ENCODE measurements at places on chromosomes 11 and 22.

GRCh38 chr11:24872651-24873311, 375.9 kb downstream of the LUZP2 start:
- DNase-seq, result no peak

DNA sequence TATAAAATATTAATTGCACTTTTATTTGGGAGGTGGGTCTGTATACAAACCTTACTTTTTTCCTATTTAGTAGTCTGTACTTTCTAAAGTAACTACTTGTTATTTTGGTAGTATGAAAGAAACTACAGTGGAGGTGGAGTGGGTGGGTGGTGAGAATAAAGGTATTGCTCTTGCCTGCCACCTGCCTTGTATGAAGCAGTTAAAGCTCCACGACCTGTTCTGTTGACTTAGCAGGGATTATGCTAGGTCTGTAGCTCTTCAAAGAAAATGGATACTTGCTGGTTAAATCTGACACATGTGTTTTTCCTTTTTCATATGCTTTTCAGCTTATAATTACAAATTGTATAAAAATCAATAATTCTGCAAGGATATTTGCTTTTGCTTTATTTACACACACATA, 111.9 kb downstream of the EHF start:
- DNase-seq, result no peak

DNA sequence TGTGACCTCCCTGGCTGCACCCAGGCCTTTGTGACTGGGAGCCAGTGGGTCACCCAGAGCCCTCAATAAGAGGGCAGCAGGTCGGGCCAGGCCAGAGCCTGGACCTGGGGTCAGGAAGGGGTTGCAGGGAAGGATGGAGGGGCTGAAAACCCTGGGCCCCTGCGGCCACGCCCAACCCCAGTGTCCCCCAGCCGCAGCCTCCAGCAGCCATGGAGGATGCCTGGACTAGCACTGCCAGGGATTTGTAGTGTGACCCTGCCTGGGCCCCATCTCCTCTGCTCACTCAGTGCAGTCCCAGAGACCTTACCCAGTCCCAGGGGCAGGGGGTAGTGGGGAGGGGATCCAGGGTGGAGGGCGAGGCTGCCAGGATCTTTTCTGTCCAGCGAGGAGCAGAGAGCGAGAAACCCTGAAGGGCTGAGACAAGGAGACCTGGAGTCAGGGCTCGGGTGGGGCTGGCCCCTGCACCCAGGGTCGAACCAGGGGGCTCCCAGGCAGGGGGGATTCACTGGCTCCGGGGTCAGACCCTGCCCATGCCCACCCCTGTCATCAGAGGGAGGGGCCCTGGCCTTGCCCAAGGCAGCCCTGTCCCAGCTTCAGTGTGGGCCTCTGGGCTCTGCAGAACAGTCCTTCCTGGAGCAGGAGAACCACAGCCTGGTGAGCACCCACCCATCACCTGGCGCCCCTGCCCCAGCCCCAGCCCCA, 187.5 kb downstream of the IGLL1 start:
- DNase-seq, result no peak

DNA sequence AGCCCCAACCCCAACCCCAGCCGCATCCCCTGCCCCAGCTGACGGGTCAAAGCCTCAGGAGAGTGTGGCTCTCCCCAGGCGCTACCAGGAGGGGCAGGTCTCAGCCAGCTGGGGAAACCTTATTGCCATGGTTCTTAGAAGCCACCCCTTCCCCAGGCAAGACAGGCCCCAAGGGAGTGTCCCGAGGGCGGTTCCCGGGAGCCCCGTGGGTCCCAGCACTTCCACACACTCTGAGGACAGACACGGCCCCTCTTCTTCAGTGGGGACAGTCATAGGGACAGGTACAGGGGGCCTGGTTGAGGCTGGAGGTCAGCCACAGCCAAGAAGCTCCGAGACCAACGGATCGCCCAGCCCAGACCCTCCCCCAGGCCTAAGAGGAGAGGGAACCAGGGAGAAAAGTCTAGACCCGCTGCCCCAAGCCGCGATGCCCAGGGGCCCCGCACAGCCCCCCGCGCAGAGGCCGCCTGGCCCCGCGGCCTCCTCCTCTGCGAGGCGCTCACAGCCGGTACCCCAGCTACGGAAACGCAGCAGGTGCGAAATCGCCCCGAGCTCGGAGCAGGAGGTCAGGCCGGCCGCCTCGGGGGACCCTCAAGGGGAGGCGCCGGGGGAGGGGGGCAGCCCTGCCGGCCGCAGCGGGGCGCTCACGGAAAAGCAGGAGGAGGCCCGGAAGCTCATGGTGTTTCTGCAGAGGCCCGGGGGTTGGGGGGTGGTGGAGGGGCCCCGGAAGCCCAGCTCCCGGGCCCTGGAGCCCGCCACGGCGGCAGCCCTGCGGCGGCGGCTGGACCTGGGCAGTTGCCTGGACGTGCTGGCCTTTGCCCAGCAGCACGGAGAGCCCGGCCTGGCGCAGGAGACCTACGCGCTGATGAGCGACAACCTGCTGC, 2.6 kb downstream of the KLHDC7B start:
- DNase-seq, result no peak

DNA sequence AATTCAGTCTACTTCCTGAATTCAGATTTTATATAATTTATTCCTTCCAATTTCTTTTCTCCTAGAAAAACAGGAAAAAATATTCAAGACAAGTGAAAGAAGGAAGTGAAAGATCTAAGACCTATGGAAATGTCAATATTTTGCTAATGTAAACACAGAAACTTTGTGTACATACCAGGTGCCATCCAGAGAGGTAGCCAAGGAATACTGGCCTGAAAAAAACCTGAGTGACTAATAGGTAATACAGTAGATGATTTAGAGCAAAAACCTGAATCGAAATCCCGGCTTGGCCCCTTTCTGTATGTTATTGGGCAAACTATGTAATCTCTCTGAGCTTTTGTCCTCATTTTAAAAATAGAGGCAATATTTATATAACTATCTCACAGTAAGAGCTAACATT, 59.2 kb upstream of the FSHB start:
- no peak for DNase-seq

DNA sequence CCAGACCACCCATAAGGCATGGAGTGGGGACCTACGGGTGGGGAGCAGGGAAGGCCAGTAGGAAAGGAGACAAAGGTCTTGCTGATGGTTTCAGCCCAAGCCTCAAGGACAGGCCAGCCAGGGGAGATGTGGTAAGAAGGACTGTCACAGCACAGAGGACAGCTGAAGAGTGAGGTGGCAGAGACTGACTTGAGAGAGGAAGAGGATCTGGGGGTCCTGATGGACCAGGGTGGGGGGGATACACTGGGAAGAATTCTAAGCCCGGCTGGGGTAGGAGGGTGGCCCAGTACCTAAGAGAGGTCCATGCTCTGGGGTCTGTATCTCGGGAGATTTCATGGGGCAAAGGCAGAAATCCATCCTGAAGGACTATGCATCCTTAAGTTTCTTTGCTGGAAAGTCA, 66.1 kb upstream of the THY1 start:
- no peak for DNase-seq

DNA sequence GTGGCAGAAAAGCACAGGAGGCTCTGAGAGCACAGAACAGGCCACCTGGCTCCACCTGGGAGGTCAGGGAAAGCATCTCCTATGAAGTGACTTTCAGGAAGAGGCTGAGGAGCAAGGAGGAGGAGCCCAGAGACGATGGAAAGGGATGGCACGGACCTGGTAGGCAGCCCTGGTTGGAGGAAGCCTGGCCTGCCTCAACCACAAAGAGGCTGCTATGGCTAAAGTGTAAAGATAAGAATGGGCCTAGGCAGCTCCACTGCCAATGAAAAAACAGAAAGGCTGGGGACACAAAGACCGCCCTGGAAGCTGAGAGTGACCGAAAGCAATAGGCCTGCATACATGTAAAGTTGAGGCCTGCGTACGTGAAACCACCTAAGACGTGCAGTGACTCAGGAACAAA, 31.2 kb upstream of the ETS1 start:
- no peak for DNase-seq

- no peak for DNase-seq
Observed at GRCh38 chr11:103928040-103928801, 108.2 kb upstream of the DDI1 start.

DNA sequence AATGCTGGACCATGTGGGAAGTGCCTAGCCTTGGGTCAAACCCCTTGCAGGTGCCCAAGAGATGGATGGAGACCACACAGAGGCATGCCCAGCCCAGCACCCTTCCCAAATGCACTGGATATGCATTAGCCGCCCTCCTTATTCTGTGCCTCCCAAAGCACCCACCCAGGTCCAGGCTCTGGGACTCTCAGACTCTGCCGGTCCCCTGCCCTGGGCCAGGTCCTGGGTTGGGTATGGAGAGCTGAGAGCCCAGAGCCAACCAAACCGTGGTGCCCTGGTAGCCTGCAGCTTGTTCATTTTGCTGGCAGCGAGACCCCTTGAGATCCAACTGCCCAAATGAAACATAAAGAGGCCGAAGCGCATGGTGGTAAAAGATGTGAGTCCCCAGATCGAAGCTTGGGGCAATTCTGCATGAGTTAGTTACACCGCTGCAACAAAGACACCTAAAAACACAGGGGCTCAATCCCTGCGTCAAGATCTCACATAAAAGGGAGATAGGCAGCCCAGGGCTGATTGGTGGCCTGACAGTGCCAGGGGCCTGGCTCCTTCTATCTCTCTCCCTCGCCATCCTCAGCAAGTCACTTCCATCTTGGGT, 61.5 kb downstream of the MYEOV start:
- DNase-seq, result no peak

GRCh38 chr11:34207487-34208180, 102.2 kb downstream of the NAT10 start:
- DNase-seq, result no peak

- no peak for DNase-seq
Observed at GRCh38 chr22:27660306-27660705, 141.2 kb downstream of the MN1 start.

DNA sequence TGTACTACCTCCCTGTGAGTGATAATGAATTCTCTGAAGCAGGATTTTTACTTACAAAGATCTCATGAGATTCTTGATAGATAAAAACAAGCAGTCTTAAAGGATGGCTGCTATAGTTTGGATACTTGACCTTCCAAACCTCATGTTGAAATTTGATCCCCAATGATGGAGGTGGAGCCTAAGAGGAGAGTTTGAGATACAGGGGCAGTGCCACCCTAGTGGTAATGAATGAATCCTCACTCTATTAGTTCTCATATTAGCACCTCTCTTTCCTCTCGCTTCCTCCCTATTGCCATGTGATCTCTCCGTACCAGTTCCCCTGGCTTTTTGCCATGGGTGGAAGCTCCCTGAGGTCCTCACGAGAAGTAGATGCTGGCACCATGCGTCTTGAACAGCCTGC, 37.9 kb upstream of the OR8B8 start:
- DNase-seq, result no peak

- no peak for DNase-seq
Observed at GRCh38 chr11:85590848-85591483, 36.2 kb downstream of the DLG2 start.

DNA sequence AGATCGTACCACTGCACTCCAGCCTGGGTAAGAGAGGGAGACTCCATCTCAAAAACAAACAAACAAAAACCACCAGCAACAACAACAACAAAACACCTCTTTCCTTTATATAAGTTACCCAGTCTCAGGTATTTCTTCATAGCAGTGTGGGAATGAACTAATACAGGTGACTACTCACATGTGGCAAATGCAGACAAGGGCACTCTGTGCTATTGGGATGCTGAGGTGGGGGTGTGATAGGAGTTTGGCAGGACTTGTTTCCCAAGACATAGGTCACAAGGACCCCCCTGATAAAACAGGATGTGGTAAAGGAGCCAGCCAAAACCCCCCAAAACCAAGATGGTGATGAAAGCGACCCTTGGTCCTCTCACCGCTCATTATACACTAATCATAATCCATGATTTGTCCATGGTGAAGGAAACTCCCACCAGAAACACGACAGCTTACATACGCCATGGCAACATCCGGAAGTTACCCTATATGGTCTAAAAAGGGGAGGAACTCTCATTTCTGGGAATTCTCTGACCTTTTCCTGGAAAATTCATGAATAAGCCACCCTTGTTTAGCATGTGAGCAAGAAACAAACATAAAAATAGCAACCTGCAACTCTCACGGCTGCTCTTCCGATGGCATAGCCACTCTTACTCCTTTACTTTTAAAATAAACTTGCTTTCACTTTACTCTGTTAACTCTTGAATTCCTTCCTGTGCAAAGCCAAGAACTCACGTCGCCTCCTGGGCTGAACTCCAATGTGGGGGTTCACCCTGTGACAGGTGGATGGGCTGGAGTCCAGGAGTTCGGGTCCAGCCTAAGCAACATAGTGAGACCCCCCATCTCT, 18.8 kb upstream of the INCENP start:
- no peak for DNase-seq

DNA sequence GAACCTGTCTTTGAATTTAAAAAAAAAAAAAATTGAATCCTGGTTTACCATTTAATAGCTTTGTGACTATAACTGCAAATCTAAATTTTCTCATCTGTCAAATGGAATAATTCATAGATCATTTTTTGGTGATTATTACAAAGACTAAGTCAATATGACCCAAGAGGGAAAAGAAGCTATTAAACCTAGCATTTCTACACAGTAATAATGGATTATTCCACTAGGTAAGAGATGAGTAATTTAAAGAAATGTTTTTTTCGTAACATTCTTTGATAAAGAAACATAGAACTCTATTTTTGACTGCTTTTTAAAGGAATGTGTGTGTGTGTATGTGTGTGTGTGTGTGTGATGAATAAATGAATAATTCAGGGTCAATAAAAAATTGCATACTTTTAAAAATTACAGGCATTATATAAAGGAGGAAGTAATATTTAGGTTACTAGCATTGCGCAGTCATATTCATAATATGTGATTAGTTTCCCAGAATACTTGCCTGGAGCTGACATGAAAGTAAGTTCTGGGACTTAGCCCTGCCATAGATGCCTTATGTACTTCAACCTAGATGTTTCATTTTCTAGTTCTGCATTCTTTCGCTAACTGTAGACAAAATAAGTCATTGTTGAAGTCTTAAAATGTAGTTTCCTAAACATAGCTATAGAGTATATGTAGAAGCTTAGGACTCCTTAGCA, 72.9 kb downstream of the TMEM135 start:
- no peak for DNase-seq

DNA sequence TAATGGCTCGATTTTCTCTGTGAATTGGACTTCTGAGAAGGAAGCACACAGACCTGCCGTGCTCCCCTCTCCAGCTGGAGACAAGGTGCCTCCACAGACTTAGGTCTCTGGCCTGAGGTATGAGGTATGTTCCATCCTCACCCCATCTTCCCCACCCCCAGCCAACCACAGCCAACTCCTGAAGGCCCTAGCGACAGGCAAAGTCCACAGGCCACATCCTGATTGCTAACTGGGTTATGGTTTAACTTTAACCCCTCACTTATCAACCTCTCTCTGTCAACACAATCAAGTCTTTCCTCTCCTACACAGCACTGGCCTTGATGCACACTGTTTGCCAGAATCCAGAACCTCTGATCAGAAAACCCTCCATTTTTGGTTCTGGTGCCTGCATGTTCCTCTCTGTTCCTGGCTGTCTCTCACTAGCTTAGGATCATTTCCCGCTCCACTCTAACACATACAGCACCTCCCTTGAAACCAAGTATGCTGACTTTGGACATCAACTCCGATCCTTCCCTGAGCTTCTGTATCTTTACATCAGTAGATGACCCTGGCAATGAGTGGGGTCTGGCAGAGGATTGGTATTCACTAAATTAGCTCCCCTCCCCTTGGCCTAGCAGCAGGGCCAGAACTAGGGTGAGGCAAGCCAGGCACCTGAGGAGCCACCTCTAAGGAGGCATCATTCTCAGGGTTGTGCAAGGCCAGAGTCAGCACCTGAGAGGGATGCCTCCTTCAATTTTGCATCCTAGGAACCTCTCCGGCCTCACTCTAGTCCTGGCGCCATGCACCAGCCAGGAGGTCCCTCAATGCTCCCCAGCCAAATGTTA, 22.0 kb downstream of the JAML start:
- DNase-seq, result no peak
